ENCODE measurements at places on chromosomes 13 and 19. TPM values are rescaled to one million over a fixed set of nuclear protein-coding genes. Genes with fewer than 3 reads are reported as not detected.
A peak's percentile ranks its signal among the peaks of the same experiment; 100 is the strongest.

- peaks cover 2% of the 10 kb centered on the region for H3K4me1 ChIP-seq
- H3K27me3 ChIP-seq, result peaks cover 10% of the 10 kb centered on the region
- H3K4me3 ChIP-seq, result no peak overlapping the region
Measured at GRCh38 chr13:59547950-59548349, 615.8 kb downstream of the DIAPH3 start.

GRCh38 chr19:45076029-45076850 lies at the start of gene ZNF296:
ZNF296 (minus strand) TSS chr19:45076478; CDS start chr19:45076373, 105 bp downstream.
- DNase-seq, result peak; percentile 67
- H3K4me1 ChIP-seq, result peaks cover 54% of the 10 kb centered on the region

GRCh38 chr19:5439452-5439851 lies 15.8 kb upstream of the ZNRF4 start:
- H3K27me3 ChIP-seq, result peaks cover 31% of the 10 kb centered on the region
- no peak overlapping the region for H3K4me3 ChIP-seq
- DNase-seq, result no peak
- no peaks in the 10 kb centered on the region for H3K36me3 ChIP-seq
- no peak overlapping the region for H3K27ac ChIP-seq

- no peaks in the 10 kb centered on the region for H3K36me3 ChIP-seq
- H3K27me3 ChIP-seq, result no peaks in the 10 kb centered on the region
- no peak for DNase-seq
- no peak overlapping the region for H3K4me3 ChIP-seq
- H3K4me1 ChIP-seq, result peaks cover 21% of the 10 kb centered on the region
- no peak overlapping the region for H3K27ac ChIP-seq
Measured at GRCh38 chr13:51620165-51620983, 36.1 kb downstream of the WDFY2 start.

DNA sequence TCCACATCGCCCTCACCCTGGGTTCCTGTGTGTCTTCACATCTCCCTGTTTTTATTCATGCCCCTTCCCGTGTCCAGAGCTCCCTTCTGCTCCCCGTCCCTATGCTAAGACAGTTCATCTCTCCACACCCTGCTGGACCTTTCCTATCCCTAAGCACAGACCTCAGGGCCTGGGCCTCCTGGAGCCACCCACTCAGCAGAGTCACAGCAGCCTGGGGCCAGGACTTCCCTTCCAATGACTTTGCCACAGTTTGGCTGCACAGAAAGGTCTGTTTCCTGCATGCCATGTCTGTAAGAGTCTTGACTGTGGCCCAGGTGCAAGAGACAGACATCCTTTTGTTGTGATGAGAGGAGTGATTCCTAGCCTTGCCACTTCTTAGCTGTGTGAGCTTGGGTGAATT lies 470.7 kb downstream of the TSHZ3 start:
- H3K27ac ChIP-seq, result no peak overlapping the region
- DNase-seq, result no peak
- no peak overlapping the region for H3K4me3 ChIP-seq

- no peaks in the 10 kb centered on the region for H3K4me1 ChIP-seq
- DNase-seq, result no peak
- no peaks in the 10 kb centered on the region for H3K36me3 ChIP-seq
- peaks cover 9% of the 10 kb centered on the region for H3K27me3 ChIP-seq
- H3K4me3 ChIP-seq, result no peak overlapping the region
Measured at GRCh38 chr13:43988302-43988701, 108.6 kb downstream of the LACC1 start.

GRCh38 chr13:100827489-100828176 lies 153.0 kb upstream of the TMTC4 start:
- no peak overlapping the region for H3K27ac ChIP-seq
- peaks cover 8% of the 10 kb centered on the region for H3K36me3 ChIP-seq
- H3K4me3 ChIP-seq, result no peak overlapping the region
- no peak for DNase-seq

DNA sequence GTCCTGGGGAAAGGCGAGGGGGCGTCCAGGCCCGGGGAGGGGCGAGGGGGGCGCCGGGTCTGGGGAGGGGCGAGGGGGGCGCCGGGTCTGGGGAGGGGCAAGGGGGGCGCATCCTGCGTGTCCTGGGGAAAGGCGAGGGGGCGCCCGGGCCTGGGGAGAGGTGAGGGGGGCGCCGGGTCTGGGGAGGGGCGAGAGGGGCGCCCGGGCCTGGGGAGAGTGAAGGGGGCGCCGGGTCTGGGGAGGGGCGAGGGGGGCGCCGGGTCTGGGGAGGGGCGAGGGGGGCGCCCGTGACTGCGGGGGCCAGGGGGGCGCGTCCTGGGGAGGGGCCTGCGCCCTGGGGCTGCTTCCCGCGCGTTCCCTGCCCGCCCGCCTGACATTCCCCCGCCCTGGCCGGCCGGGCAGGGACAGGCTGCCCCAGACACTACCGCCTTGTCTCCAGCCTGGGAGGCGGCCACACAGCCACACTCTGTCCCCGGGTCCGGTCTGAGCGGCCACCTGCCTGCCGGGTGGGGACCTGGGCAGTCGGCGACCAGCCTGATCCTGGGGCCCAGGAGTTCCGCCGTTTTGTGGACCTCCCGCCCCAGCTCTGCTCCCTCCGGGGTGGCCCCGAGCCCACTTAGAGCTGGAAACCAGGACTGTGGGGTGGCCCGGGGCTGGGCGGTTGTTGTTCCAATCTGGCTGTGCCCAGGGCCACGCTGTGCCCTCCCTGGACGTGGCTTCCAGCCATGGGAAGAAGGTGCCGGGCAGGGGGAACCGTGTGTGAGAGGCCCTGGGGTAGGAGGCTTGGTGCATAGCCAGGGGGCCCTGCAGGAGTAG lies 11.8 kb downstream of the PALM start:
- H3K4me1 ChIP-seq, result peaks cover 3% of the 10 kb centered on the region
- no peak for DNase-seq
- H3K27ac ChIP-seq, result no peak overlapping the region
- H3K27me3 ChIP-seq, result peaks cover 32% of the 10 kb centered on the region

DNA sequence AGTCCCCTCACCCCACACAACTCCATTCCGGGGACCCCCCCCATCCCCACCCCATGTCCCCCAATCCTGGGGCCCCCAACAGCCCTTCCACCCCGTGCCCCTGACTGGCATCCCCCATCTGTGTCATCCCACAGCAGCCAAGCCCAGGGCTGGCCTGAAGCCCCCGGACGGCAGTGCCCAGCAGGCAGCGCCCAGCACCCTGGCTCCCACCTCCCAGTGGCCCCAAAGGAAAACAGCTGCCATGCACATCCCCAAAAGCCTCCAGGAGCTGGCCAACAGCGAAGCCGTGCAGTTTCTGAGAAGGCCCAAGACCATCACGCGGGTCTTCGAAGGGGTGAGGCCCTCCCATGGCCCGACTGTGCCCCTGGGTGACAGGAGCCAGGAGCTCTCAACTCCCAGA lies 1.4 kb downstream of the SYNGR4 start:
- no peak overlapping the region for H3K27ac ChIP-seq
- peaks cover 13% of the 10 kb centered on the region for H3K4me1 ChIP-seq
- no peaks in the 10 kb centered on the region for H3K36me3 ChIP-seq
- no peaks in the 10 kb centered on the region for H3K27me3 ChIP-seq
- no peak for DNase-seq

- H3K27ac ChIP-seq, result peak overlapping the region; percentile 55
- no peak overlapping the region for H3K4me3 ChIP-seq
- no peak for DNase-seq
- H3K27me3 ChIP-seq, result no peaks in the 10 kb centered on the region
- H3K4me1 ChIP-seq, result peaks cover 17% of the 10 kb centered on the region
- H3K36me3 ChIP-seq, result no peaks in the 10 kb centered on the region
Measured at GRCh38 chr13:98451676-98452470, 125.0 kb downstream of the STK24 start.

GRCh38 chr19:5003781-5004180 lies 34.9 kb downstream of the KDM4B start:
- H3K4me3 ChIP-seq, result no peak overlapping the region
- peaks cover 16% of the 10 kb centered on the region for H3K4me1 ChIP-seq
- DNase-seq, result no peak

DNA sequence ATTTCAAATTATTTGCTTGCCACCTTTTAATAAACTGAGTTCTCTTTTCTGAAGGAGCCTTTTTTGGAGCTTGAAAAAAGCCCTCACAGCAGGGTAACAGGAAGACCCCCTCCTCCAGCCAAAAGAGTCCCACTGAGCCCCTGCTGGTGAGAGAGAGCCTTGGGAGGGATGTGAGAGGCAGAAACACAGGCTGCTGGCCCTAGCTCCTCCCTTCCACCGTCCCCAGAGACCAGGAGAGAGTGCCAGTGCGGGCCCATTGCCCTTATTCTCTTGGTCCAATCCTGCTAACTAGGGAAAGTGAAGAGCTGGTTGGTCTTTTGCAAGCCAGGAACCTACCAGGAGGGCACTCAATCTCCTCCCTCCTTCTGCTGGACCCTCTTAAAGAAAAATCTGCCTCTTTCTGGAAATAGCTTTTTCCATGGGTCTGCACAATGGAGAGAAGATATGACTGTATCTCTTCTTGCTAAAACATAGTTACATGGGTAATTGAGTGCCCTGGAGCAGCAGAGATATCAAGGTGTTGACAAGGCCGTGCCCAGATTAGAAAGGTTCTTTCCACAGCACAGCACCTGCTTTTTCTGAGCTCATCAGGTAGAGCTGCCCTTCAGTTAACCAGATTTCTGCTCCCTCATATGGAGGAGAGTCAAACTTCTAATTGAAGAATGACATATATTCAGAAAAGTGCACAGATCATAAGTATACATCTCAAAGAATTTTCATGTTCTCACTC lies 113.9 kb downstream of the LRCH1 start:
- H3K4me3 ChIP-seq, result peak overlapping the region; percentile 43
- H3K27ac ChIP-seq, result peak overlapping the region; percentile 93
- no peaks in the 10 kb centered on the region for H3K36me3 ChIP-seq
- DNase-seq, result no peak
- H3K27me3 ChIP-seq, result no peaks in the 10 kb centered on the region

GRCh38 chr13:100378533-100378932 lies 210.1 kb downstream of the GGACT start:
- no peak overlapping the region for H3K27ac ChIP-seq
- H3K4me3 ChIP-seq, result no peak overlapping the region
- no peaks in the 10 kb centered on the region for H3K27me3 ChIP-seq
- H3K36me3 ChIP-seq, result peaks cover 52% of the 10 kb centered on the region
- DNase-seq, result no peak
- no peaks in the 10 kb centered on the region for H3K4me1 ChIP-seq

- peaks cover 5% of the 10 kb centered on the region for H3K4me1 ChIP-seq
- peaks cover 21% of the 10 kb centered on the region for H3K36me3 ChIP-seq
- H3K4me3 ChIP-seq, result no peak overlapping the region
- H3K27me3 ChIP-seq, result no peaks in the 10 kb centered on the region
- no peak for DNase-seq
Measured at GRCh38 chr13:100361504-100361903, 227.1 kb downstream of the GGACT start.

C5AR1 gene
- 2.6 TPM for total RNA-seq

FGF21 gene
- total RNA-seq, result not detected

TYROBP gene
- total RNA-seq, result 3.1 TPM

OR7A5 gene
- total RNA-seq, result not detected

C19orf85 gene
- not detected for total RNA-seq
